Activated CD4-positive, alpha-beta T cell treated with anti-CD3 and anti-CD28 coated beads, Interleukin-2, amount 10 ng/mL, durations not matched to agents 24 days and 14 days (primary cell): ENCODE measurements at places on chromosomes 16 and 17. TPM values are rescaled to one million over a fixed set of nuclear protein-coding genes. Genes with fewer than 3 reads are reported as not detected.

GRCh38 chr16:12257926-12258561 is 281.5 kb downstream of the SNX29 start:
- DNase-seq: no peak
- no peak overlapping the region for H3K4me3 ChIP-seq
- H3K4me1 ChIP-seq: no peaks in the 10 kb centered on the region
- H3K36me3 ChIP-seq: no peaks in the 10 kb centered on the region

DNA sequence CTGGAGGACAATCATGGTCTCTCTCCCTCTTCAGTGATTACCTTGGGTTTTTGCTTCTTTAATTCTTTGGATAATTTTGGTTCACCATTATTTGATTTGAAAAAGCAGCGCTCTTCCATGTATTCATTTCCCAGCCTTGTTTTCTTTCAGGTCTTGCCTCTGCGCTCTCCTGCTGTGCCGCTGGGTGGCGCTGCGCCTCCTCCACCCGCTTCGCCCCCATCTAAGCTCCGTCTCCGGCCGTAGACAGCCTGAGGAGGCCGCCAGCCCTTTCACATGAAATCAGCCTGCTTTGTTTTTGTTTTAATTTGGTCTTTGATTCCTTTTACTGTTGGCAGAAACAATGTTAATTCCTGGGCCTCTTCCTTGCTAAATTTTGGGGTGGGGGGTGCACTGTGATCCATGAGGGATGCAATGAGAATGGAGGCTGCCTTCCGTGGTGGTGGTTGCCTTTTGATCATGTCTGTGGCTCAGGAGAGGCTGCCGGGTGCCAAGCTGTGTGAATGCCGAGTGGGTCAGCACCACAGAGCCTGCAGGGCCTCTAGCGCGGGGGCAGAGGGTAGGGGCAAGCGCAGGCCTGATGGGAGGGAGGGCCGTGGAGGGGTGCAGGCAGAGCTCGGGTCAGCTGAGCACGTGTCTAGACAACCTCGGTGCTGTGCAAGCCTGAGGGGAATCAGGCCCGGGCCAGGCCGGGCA is 64.1 kb downstream of the PLD6 start:
- DNase-seq: peak; percentile 85
- H3K27me3 ChIP-seq: no peaks in the 10 kb centered on the region
- peak overlapping the region; percentile 4 for H3K27ac ChIP-seq
- peaks cover 8% of the 10 kb centered on the region for H3K4me1 ChIP-seq
- peaks cover 23% of the 10 kb centered on the region for H3K36me3 ChIP-seq
- H3K4me3 ChIP-seq: no peak overlapping the region

ACADVL gene
- 244 and 267 TPM in 2 replicates for total RNA-seq

PERCC1 gene
- total RNA-seq: not detected in 2 replicates

SLC12A3 gene
- total RNA-seq: not detected in 2 replicates
